T-helper 2 cell treated with Interferon-gamma antibody and Interleukin-4, amounts not matched to agents 5 μg/mL and 100 μg/mL, for 36 hours (primary cell): ENCODE measurements at places on chromosomes 7 and 10.
A peak's percentile ranks its signal among the peaks of the same experiment; 100 is the strongest.

- DNase-seq: no peak
These were observed 122.1 kb downstream of the CDK6 start for GRCh38 chr7:92714280-92714679.

DNA sequence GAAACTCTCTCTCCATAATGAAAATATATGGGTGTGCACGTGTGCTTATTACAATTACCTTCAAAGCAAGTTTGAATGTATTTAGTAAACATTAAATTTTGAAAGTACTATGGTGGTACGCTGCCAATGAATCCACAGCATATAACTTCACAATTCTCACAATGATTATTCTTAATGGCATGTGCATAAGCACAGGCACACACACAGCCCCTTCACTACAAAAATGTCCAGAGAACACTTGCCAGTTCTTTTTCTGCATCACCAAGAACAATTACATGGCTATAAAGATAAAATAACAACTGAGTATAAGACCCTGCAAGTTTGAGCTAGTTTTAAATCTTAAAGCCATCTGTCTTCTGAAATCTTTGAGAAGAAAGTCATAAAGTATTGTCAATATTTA is 22.2 kb downstream of the SGCE start:
- DNase-seq: no peak

DNA sequence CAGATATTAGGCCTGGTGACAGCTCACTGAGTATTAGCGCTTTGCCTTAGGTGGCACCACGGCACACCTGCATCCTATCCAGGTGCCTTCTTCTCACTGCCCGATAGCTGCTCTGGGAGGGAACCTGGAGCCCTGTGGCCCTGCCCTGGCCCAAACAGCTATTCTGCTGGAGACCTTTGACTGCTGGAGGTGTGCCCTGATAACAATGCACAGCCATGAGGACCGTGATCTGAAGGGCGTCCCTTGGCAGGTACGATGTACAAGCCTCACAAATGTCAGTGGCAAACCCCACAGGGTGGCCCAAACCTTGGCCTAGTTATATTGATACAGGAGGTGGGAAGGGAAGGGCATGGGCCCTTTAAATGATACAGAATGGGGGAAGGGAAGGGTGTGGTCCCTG is 259.5 kb downstream of the GRID1 start:
- no peak for DNase-seq

GRCh38 chr7:158420591-158421340 is 166.9 kb downstream of the PTPRN2 start:
- no peak for DNase-seq

DNA sequence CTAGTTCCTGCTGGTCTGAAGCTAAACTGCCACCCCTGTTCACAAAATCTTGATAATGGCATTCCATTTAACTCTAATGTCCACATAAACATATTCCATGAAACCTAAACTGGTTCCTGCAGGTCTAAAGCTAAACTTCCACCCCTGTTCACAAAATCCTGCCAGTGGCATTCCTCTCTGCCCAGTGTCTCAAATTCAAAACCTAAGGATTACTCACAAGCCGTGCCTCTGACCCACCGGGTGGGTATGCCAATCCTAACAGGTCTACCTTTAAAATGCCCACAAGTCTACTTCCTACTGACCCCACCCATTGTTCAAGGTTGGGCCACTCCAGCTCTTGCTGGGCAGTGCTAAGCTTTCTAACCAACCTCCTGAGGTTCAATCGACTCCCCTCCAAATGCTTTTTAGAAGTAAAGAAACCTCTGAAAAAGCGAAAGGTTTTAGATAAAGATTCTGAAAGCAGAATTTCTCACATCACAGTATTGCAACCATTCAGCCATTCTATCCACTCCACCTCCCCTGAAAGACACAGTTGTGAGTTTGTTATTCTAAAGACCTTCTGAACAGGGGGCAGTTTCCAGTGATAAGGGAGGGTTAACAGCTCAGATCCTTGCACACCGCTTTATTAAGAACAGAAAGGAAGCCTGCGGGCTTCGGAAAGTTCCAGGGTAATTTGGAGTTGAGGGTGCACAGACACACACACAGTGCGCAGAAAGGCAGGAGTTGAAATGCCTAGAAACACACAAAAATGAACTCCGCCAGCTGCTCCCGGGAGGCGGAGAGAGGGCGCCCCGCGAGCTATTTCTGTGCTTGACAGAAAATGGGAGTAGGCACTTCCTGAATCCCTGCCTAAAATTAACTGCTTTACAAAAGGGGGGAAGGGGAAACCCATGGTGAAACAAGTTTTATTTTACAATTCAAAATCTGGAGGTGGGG is 87.7 kb downstream of the TNS3 start:
- DNase-seq: no peak

DNA sequence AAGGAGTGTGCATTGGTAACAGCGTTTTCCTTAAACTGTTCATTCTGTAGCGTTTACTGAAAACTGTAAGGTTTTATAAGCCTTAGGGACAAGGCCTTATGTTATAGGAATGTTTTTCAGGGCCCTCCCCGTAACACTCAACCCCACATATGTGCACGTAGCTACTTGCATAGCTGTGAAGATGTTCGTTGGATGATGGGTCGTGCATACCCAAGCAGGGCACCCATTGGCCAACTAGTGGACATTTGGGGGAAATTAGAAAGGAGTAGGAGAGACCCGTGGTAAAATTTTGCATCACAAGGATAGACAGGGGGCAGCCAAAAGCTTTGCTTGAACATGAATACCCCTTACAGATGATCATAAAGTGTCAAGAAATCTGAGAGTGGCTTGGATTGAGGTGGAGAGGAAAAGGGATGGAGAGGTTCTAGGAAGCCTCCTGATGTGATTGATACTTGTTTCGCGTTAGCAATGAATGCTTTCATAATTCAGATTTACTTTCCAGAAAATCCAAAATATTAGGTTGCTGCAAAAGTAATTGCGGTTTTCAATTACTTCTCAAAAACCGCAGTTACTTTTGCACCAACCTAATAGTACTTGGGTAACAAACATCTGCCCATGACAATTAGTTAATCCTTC is 878 bp downstream of the SEC61A2 start:
- DNase-seq: peak; percentile 32

- no peak for DNase-seq
These were observed 21.0 kb downstream of the SVIL start for GRCh38 chr10:29613791-29614190.
